ENCODE measurements at places on chromosomes 3 and 15.

DNA sequence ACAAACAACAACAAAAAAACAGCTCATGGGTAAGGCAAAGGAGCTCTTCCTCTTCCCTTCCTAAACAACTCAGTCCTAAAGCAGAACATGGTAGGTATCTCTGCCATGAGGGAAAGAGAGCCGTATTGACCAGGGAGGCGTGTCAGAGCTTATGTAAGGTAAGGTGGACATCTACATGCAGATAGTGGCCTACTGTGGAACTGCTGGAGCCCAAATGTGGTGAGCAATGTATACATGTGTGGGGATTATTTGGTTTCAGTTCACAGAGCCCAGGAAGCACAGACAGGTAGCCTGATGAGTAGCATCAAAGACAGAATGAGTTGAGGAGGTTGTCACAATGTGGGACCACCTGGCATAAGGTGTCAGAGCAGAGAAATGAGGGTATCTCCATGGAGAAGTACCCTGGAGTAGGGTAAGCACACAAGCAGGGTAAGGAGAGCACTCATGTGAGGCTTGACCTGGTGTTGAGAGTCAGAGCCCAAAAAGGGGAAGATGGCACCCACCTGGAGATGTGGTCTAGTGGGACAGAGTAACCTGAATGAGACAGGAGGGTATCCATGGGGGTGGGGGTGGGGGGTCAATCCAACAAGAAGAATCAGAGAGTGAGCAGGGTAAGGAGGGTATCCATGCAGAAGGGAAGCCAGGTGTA, 45.5 kb downstream of the DENND6A start:
- no peak for DNase-seq

DNA sequence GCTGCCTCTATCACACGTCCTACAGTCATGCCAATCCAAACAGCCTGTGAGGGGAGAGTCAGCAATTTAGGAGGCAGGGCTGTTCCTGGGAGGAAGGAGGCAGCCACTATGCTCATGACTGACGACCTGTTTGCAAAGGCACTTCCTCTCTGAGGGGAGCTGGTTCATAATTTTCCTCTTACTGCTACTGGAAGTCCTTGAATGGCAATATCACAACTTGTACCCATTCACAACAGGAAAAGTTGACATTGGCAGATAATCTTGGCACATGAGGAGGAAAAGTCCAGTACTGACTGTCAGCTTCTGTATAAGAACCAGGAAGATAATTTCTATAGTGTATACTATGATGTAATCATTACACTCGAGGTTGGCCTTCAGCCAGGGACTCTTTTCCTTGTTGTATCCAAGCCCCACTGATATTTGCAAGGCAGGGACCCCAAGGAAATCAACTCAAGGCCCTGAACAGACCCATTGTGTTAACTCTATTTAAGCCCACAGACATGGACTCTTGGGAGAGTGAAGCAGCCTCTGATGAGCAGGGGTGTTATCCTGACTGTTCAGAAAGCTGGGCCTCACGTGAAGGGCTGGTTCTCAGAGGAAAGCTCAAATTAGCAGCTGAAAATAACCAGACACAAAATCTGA, 267.3 kb upstream of the ADAMTS9 start:
- no peak for DNase-seq

DNA sequence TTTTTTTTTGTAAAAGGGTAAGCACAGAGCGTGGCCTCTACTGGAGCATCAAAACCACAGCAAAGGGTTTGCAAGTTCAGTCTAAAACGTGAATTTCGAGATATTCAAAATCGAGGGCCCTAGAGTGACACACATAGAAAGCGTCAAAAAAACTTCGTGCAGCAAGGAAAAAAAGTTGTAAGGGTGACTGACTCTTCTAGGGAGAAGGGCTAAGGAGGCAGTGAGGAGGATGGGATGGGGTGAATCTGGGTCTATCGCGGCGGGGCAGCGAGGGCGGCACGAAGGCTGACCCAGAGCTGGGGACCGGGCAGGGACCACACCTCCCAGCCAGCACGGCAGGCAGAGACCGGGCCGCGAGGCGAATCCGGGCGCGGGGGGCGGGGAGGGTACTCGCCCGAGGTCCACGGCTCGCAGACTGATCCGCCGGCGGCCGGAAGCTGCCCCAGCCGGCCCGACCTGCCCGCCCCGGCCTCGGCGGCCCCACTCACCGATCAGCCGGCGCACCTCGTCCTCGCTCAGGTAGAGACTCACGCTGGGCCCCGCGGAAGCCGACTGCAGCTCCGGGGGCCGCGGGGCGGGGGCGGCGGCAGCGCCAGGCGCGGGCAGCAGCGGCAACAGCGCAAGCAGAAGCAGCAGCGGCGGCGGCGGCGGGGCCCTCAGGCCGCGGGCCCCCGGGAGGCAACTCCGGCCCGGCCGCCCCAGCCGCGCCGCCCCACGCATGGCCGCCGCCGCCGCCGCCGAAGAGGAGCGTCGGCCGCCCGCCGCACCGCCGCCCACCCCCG, 533 bp downstream of the RYK start:
- DNase-seq = peak; percentile 54

GRCh38 chr3:125191256-125191655, 21.3 kb downstream of the SLC12A8 start:
- DNase-seq = peak; percentile 44

DNA sequence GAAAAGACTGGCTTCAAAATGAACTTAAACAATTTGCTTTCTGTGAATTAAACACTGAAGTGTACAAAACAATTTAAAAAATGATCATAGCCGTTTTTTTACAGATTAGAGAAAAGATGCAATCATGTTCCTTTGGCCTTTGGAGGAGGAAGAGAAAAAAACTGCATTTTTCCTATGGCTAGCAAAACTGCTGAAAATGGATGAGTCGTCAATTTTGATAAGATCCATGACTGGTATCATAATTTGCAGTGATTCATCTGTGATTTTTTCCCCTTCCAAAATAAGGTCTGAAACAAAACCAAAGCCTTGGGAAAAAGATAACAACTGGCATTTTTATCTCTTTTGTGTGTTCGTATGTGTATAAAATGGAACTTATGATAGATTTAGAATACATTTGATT, 255.6 kb upstream of the SATB1 start:
- no peak for DNase-seq

GRCh38 chr15:73050561-73051295, 1.5 kb upstream of the NEO1 start:
- no peak for DNase-seq

- DNase-seq = no peak
Observed at GRCh38 chr3:64594134-64594533, 93.7 kb downstream of the ADAMTS9 start.

GRCh38 chr3:132294906-132295305, 22.3 kb upstream of the ACP3 start:
- no peak for DNase-seq

DNA sequence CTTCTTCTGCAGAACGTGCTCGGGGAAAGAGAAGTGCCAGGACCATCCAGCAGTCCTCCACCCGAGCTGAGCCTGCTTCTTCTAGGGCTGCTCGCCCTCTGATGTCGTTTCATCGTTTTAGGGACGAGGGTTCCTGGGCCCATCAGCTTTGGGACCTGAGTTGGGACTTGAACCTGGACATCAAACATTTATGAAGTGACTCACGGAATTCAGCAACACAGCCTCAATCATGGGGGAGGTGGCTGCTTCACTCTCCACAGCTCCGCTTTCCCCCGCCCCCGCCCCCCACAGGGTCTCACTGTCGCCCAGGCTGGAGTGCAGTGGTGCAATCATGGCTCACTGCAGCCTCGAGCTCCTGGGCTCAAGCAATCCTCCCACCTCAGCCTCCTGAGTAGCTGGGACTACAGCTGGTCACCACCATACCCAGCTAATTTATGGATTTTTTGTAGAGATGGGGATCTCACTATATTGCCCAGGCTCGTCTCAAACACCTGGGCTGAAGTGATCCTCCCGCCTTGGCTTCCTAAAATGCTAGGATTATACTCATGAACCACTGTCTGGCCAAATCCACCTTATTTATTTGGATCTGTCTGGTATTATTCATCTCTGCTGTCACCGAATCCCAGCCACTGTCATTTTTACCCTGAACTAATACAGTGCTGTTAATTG, 725 bp upstream of the SCAMP2 start:
- peak; percentile 55 for DNase-seq

GRCh38 chr3:24496529-24497482, 2.2 kb upstream of the THRB start:
- peak; percentile 93 for DNase-seq

- DNase-seq = no peak
Observed at GRCh38 chr3:150540991-150541390, 5.3 kb downstream of the SERP1 start.

DNA sequence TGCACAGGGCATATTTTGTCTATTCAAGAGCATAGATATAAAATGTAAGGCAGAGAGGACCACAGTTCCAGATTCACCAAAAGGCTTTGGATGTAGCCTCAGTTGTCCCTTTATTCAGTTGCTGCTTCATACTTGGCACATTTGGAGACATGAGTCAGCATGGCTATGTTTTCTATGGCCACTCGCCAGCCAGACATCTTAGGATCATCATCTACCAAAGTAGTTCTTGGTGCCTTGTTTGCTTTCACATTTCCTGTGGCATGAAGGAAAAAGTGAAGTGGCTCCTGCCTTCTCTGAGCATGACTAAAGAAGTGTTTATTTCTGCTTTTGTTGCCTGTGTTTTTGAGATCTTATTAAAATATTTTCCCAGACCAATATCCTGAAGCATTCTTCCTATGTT, 7.2 kb downstream of the SUSD5 start:
- peak; percentile 86 for DNase-seq

DNA sequence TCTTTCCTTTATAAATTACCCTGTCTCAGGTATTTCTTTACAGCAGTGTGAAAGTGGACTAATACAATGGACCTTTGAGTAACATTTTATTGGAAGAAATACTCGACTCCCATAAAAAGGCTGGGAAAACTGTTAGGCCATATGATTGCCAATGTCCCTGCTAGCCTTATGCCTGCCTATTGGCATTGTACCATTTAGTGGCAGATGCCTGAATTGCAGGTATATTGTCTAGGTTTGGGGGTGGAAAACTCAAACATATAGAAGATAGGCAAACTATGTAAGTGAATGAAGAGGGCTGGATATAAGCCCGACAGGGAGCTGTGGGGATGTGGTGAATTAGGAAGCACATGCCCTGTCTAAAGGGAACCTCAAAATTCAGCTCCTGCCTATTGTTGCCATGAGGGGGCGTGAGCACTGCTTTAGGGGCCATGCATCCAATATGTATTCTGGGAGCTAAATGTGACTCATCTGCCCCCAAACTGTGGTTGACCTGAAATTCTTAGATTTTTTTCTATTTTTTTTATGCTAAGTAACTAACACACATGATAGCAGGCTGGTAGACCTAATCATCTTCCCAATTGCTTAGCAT, 65.2 kb upstream of the TRA2B start:
- peak; percentile 46 for DNase-seq

GRCh38 chr3:37562876-37563275, 298.8 kb upstream of the CTDSPL start:
- no peak for DNase-seq

DNA sequence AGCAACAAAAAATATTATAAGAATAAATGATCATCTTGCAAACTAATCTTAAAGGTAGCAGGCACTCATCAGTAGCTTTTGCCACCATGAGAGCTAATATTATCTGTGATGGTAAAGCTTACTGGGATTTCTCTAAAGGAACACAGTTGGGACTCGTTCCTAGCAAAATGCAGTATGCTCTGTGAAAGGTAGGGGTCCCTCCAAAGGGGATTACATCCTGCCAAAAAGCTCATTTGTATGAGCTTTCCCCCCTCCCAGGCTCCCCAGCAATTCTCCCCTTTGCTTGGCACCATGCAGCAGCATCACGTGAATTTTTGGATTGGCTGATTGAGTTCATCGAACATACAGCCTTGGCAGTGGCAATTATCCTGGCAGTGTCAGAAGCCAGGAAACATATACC, 361.0 kb upstream of the PLSCR5 start:
- DNase-seq = no peak

- no peak for DNase-seq
Observed at GRCh38 chr3:50204804-50205412, at the start of gene SLC38A3. SLC38A3 (plus strand) TSS chr3:50205271; CDS start chr3:50214200, 8,929 bp downstream.

- no peak for DNase-seq
Observed at GRCh38 chr3:184944241-184944640, 132.3 kb downstream of the VPS8 start.

- no peak for DNase-seq
Observed at GRCh38 chr3:65385805-65386204, 652.9 kb downstream of the MAGI1 start.

GRCh38 chr15:60399246-60399915, 1.6 kb upstream of the ANXA2 start:
- no peak for DNase-seq

GRCh38 chr15:85597155-85597815, 197.4 kb downstream of the KLHL25 start:
- no peak for DNase-seq

DNA sequence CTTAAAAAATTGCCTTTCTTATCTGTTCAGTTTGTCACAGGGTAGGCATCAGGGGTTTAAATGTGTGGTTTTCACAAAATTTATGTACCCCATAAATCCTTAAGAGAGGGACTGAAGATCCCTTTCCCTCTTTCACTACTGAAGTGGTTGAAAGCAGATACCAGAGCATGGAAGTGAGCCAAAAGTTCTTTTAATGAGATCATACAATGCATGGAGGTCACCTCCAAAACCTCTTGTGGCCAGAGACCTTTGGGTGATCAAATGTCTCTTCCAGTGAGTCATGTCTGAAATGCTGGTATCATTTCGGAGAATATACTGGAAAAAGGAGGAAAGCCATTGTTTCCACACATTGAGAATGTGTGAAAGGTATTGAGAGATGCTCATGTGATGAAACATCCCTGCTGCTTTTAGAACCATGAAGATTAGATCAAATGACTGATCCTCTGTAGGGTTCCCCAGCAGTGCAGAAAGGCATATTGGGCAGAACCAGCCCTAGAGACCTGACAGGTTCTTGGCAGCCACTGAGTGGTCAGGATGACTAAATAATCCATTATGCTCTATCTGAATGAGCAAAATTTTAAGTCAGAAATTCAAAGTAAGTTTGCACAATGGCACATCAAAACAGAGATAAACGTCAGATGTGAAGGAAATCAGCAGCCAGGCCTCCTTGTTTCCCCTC, 165.8 kb upstream of the SLC2A2 start:
- DNase-seq = peak; percentile 69

DNA sequence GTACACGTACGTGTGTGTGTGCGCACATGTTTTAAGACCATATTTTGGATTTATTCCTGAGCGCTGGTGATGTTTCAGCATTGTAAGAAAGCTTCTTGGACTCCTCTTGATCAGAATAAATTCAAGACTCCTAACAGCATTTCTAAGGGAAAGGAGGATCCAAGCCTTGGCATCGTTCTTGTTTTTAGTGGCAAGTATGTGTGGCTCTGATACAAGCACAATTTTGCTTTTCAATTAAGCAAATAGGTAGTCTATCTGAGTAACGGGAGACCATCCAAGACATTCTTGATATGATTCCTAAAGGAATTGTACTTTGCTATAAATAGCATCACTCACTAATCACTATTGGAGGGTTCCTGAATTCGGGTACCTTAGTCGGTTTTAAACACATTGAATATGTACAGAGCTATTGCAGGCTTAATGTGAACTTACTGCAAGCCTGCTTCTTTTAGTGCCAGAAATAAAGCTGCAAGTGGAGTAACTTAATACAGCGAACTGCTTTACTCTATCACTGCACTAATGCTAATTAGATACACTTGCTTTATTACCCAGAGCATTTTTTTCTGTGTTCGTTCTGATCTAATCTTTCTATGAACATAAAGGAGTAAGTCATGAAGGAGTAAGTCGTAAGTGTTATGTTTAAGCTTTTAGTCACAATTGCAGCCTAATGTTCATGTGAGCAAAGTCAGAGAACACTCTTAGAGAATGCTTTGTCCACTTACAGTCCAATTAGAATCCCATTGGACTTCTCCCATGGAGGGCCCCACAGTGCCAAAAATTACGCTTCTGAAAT, 186.3 kb downstream of the MCTP2 start:
- no peak for DNase-seq

GRCh38 chr15:67744331-67745072, 80.8 kb upstream of the SKOR1 start:
- peak; percentile 67 for DNase-seq

All from fibroblast of skin of scalp (primary cell).